ENCODE measurements at places on chromosomes 7 and 10.

GRCh38 chr7:134549366-134549765 lies 456 bp downstream of the AKR1B15 start:
- DNase-seq: no peak

- DNase-seq: no peak
These were observed 104.4 kb downstream of the MICALL2 start for GRCh38 chr7:1354661-1355567.

- peak; percentile 62 for DNase-seq
These were observed 12.1 kb downstream of the PDZD7 start for GRCh38 chr10:101018600-101019439.

GRCh38 chr7:29463504-29464158 lies 100.0 kb upstream of the PRR15 start:
- no peak for DNase-seq

DNA sequence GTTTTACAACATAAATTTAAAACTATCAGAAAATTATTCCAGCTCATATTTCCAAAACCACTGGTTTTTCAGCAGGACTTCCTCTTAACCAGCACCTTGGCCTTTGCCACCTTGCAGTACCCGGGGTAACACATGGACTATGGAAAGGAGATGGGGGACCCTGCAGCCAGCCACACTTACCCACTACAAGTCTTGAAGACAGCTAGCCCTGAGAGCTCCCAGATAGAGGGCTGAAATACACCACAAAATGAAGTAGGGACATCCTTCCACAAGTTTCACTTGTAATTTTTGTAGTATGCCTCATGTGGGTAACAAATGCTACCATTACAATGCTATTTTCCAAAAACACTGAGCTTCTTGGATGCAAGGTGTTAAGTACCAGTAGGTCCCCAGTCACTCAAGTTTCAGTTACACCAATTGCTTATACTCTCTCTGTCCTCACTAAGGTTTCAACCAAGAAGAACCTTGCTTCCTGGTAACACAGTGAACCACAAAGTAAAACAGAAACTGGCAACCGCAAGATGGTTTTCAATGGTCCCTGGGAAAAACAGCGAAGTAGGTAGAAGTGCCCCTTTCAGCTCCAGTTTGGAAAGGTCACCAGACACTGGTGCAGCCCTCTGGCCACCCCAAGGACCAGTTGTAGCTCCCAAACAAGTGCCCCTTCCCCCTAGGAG lies 110.9 kb downstream of the SGMS1 start:
- no peak for DNase-seq

DNA sequence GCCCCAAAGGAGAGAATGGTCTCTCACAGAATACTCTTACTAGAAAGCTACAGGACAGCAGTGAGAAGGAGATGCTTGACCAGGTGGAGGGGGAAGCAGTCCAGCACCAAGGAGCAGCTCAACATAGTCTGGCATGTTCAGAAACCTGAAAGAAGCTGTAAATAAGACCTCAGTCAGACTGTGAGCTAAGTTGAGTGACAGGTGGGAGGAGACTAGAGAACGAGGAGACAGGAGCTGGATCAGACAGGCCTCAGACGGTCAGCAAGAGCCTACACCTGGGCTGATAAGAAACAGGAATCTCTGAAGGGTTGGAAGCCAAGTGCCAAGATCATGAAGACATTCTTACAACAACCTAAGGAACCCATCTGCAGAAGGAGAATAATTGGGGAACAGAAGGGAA lies 54.5 kb downstream of the ELMO1 start:
- no peak for DNase-seq

Data from stimulated activated CD8-positive, alpha-beta memory T cell treated with anti-CD3 and anti-CD28 coated beads, Interleukin-7, amount 100 ng/mL, for 24 hours (primary cell).